ENCODE measurements at places on chromosomes 16 and 17.

GRCh38 chr17:35795007-35795870 lies at the start of gene MMP28:
TSS of gene MMP28 (minus strand) at chr17:35795641. CDS start at chr17:35795377, 264 bp downstream.
- no peak for DNase-seq

DNA sequence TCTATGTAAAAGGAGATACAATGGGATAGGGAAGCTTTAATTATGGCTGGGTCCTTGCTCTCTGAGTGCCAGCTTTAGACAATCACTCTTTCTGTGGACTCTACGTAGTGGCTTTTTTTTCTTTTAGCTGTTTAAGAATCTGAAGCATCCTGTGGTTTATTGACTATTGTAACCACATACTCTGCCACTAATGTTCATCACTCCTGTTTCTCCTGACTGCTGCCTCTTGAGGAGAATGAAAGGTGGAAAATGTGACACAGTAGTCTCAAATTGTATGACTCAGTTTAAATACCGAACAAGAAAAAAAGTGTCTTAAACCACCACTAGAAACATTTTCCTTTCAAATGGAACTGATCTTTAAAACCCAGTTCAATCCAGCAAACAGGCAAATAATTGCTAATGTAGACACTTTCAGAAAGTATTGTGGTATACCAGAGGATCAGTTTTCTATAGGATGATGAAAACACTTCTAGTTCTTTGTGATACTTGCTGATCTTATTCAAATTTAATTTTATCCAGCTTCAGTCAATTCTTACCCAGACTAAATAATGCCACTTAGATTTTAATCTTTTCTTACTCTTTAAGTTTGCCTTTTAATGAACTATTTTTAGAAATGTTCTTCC lies 302.7 kb upstream of the PMFBP1 start:
- DNase-seq = peak; percentile 43

GRCh38 chr16:4586291-4586690 lies 28.4 kb downstream of the UBALD1 start:
- no peak for DNase-seq

DNA sequence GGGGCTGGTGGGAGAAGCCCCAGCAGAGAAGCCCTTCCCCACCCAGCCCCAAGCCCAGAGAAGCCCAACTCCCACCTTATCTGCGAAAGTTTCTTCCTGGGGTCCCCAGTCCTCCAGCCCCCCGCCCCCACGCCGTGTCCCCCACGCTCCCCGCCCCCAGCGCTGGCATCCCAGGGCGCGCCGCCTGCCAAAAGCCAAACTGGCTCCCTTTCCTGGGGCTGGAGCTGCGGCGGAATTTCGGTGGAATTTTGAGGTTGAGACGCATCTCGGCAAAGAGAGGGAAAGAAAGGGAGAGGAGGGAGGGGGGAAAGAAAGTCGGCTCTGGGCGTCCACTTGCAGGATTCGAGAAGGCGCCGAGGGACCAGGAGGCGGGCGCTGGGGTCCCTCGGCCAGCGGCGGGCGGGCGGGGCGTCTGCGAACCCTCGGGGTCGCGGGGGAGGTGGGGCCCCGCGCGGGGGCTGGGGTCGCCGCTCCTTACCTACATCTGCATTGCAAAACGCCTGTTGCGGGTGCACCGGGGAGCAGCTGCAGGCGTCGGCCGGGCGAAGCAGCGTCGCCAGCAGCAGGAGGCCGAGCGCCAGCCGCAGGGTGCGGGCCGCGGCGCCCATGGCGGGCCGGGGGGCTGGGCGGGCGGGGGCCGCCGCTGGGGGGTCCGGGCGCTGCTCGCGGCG lies 571 bp downstream of the TIMP2 start:
- DNase-seq = no peak

- no peak for DNase-seq
These were observed 100.4 kb downstream of the ELAC2 start for GRCh38 chr17:12917399-12917798.

DNA sequence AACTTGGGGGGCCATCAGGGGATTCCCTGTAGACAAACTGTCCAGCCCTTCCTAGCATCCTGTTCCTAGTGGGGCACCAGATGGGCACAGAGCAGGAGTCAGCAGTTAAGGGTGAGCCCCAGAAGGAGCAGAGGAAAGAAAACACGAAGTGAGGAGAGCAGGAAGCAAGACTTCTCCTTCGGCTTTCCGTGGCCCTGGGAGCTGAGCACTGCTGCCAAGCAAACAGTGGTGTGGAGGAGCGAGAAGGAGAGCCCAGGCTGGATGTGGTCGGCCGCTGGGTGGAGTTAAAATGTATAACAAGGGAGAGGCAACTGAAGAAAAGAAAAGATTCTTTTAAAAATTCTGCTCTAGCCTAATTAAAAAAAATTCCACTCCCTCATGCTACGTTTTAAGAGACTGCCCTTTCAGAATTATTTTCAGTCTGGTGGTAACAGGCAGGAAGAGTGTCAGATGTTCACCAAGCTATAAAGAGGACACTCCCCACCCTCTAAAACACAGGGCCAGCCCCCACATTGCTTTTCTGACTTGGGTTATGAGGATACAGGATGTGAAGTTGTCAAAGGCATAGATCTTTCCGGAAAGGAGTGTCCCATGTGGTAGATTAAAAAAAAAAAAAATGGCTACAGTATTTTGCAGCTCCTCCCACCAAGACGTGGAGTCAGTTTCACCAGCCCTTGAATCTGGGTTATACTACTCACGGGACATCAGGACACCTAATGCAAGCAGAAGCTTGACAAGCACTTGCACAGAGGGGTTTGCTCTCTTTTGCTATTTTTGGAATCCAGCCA lies 74.9 kb upstream of the ZFHX3 start:
- DNase-seq = no peak

- DNase-seq = no peak
These were observed 9.1 kb downstream of the TNFRSF13B start for GRCh38 chr17:16962804-16963203.

DNA sequence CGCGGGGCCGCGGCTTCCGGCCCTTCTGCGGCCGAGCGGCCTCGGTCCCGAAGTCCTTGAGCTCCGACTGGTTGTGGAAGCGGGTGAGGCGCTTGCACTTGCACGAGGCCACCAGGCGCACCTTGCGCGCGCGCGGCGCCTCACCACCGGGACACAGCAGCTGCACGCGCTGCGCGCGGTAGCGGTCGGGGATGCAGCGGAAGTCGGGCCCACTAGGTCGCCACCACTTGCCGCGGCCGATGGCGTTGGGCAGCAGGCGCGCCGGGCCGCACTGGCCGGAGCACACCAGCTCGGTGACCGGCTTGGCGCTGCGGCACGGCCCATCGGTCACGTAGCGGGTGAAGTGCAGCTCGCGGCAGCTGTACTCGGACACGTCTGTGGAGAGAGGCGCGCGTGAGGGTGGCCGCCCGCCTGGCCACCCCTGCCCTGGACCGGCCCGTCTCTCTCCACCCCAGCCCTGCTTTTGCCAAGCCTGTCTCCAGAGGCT lies 3.2 kb downstream of the SOST start:
- peak; percentile 53 for DNase-seq

DNA sequence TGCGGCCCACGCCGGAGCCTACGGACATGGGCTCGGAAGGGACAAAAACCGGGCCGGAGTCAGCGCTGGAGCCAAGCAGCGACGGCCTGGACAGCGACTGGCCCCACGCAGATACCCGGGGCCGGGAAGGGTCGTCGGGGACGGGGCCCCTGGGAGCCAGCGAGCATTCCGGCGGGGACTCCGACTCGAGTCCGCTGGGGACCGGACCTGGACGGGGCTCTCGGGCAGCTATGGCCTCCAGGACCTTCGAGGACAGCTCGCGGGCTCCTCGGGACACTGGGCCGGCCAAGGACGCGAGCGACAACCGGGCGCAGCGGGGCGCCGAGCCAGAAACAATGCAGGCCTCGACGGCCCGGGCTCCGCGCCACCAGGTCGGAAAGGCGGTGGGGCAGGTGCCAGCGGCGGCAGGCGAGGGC lies 1.0 kb downstream of the MYO15B start:
- no peak for DNase-seq

Data from foreskin fibroblast (primary cell).